Uterus (tissue), 4 donors: ENCODE measurements at places on chromosomes 3 and 15. TPM values are rescaled to one million over a fixed set of nuclear protein-coding genes. Genes with fewer than 3 reads are reported as not detected.

GRCh38 chr15:69701198-69701597, 248.6 kb downstream of the RPLP1 start:
- no peak for DNase-seq

The KCNAB1 gene
- 4.4 TPM for total RNA-seq

DNA sequence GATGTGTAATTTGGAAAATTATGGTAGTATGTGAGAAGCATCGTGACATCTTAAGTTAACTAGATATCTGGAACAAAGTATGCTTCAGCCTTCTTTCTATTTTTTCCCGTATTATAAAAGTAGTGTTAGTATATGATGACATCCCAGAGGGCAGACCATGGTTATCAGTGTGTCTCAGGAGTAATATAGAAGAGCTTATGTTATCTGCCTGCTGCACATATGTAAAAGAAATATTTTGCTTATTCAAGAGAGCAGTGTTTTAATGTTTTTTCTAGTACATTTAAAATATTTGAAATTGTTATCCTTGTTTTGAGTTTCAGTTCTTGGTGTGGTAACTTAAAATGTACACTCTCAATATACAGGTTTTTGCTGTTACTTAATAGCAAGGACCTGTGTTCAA, 24.1 kb downstream of the PLCL2 start:
- DNase-seq = no peak

The SYNPR gene
- total RNA-seq = 1.7 TPM

DNA sequence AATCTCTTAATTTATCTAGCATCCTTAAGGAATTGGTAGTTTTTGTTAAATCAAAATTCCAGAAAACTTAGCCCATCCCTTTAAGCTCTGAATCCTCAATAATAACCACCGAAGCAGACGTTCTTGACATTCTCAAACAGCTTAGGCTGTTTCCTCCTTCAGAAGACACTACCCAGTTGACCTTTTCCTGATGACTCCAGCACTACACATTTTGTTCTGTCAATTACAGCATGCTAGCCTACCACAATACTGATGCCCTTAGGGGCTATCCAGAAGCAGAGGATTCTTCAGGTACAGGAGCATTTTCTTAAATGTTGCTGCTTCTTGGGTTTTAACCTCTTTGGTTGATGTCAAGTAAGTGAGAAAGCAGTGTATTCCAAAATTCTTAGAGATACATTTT, 33.4 kb downstream of the ETV5 start:
- no peak for DNase-seq

DNA sequence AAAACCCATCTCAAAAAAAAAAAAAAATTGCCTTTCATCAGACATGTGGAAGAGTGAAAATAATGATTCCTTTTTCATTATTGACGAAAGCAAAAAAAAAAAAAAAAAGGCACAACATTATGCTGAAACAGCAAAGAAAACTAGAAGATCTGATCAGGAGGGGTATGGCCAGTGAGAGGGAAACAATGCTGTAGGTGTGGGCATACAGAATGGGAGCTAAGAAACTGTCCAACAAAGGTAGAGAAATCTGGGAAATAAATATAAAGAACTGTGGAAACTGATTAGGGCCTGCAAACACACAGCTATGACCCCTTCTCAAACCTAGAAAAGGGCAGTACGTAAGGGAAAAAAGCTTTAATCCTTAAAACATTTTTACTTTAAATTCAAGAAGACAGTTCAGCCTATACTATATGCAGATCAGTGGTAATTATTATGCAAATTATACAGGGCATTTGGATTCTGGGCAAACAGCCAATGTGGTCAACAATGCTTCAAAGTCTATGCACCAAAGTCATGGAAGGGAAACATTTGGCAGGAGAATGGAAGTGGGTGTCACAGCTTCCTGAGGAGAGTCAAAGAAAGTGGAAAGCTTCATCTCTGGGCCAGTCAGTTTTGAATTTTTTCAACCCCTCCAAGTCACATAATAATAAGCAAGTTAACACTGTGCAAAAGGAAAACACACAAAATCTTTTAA, 68.3 kb upstream of the SLC12A8 start:
- no peak for DNase-seq

GRCh38 chr3:53583161-53583690, 88.8 kb downstream of the CACNA1D start:
- no peak for DNase-seq

- no peak for DNase-seq
Observed at GRCh38 chr3:71809321-71810026, 24.5 kb upstream of the PROK2 start.

The NR1I2 gene
- not detected for total RNA-seq

DNA sequence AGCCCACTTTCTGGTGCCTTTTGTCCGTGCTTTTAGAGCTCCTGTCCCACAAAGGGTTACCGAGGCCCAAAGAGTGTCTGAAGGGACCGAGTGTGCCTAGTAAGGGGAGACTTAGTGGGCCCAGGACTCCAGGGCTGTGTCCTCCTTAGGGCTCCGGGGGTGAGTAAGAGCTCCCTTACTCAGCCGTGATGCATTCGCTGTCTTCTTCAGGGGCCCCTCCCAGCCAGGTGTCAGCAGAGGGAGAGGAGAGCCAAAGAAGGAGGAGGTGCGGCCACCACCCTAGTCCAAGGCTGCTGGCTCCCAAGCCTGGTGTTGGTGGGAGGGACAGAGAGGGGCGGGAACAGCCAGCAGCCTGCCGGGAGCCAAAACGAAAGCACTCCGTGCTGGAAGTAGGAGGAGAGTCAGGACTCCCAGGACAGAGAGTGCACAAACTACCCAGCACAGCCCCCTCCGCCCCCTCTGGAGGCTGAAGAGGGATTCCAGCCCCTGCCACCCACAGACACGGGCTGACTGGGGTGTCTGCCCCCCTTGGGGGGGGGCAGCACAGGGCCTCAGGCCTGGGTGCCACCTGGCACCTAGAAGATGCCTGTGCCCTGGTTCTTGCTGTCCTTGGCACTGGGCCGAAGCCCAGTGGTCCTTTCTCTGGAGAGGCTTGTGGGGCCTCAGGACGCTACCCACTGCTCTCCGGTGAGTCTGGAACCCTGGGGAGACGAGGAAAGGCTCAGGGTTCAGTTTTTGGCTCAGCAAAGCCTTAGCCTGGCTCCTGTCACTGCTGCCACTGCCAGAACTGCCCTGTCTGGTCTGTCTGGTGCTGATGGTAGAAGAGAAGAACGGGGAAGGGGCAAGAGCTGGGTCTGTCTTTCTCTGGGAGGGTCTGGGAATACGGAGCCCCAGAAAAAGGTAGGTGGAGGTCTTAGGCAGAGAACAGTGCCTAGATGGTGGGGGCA, at the start of gene IL17RC:
IL17RC (plus strand) TSS at position 365 of the 947 bp plus-strand sequence; CDS start at position 583, 218 bp downstream.
- peak; percentile 93 for DNase-seq

- peak; percentile 31 for DNase-seq
Observed at GRCh38 chr15:89828281-89829145, 13.9 kb upstream of the ANPEP start.

The GORASP1 gene
- 32.3 TPM for total RNA-seq

DNA sequence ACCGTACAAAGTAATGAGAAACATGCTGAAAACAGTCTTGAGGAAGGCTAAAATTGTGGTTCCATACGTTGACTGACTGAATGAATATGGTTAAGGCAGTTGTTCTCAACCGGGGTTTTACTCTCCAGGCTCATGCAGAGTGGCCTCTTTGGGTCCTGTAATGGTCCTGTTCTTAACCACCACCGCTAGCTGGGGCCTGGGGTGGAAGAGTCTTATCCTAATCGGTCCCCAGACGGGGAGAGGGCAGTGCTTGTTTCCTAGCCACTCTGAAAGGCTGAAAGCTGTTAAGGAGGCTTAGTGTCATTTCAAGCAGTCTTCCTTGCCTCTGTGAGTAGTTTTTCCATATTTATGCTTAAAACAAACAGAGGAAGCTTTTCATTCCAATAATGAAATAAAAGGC, 32.0 kb downstream of the SELENOT start:
- no peak for DNase-seq

- DNase-seq = no peak
Observed at GRCh38 chr15:26421065-26421464, 351.8 kb downstream of the GABRB3 start.

The BUB1B gene
- total RNA-seq = not detected

DNA sequence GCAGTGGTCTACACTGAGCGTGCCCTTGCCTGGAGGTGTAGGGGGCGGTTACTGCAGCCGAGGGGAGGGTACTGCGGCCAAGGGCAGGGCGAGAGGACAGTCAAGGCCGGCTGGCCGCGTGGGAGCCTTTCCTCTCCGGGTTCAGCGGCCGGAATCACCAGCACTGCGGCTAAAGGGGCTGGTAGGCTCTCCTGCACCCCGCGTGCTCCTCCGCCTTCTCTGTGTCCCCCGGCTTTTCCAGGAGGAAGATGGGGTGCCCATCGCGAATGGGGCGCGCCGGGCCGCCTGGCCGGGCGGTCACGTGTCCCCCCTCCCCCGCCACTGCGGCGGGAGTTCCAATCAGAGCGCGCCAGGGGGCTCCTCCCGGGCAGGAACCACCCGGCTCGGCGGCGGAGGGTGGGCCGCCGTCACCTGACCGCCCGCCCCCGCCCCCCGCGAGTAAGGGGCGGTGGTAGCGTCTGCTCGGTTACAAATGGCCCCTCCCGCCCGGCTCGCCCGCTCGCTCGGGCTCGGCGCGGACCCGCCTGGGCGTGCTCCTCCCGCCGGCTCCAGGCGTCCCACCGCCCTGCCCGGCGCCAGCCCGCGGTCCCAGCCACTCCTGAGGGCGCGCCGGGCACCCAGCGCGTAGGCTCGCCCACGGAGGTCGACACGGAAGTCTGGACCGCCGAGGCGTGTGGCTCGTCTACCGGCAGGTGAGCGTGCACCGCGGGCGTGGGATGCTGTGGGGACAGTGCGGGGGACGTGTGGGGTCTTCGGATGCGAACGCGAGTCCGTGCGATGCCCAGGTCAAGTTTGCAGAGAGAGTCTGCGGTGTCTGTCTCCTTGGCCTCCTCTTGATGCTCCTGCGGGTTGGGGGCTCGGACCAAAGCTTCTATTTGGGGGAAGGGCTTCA, 242.6 kb upstream of the TOPAZ1 start:
- no peak for DNase-seq

DNA sequence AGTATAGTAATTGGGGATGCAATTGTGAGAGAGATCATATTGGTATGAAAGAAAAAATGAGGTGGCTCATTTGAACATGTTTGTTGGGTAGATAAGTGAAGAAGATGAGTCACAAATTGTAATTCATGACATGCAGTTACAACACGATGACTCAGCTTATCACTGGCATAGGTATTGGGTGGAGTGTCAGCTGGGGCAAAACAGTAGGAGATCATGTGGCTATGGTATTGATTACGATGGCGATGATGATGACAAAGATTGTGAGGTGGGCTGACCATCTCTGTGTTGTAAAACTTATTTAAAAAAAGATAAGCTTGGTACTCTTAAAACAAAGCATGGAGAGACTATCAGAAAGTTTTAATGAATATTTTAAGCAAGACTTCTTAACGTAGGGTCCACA, 11.6 kb upstream of the DPH6 start:
- no peak for DNase-seq

The MESP2 gene
- 0.21 TPM for total RNA-seq

The XCR1 gene
- total RNA-seq = 0.15 TPM

DNA sequence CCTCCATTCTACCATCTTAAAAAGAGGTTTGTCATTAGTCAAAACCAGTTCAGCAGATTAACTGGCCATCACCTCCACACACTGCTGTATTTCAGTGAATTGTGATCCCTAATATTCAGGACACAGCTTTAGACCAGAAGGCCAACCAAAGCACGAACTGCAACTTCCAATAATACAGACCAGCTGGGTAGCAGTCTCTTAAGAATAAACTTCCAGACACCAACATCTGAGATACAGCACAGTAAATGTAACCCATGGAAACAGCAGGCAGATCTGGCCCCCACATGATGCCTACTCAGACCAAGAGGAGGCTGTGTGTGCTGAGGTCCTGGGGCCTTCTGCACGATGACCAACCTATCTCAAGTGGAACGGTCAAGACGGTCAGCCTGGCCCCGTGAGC, 34.9 kb downstream of the SPATA12 start:
- no peak for DNase-seq

DNA sequence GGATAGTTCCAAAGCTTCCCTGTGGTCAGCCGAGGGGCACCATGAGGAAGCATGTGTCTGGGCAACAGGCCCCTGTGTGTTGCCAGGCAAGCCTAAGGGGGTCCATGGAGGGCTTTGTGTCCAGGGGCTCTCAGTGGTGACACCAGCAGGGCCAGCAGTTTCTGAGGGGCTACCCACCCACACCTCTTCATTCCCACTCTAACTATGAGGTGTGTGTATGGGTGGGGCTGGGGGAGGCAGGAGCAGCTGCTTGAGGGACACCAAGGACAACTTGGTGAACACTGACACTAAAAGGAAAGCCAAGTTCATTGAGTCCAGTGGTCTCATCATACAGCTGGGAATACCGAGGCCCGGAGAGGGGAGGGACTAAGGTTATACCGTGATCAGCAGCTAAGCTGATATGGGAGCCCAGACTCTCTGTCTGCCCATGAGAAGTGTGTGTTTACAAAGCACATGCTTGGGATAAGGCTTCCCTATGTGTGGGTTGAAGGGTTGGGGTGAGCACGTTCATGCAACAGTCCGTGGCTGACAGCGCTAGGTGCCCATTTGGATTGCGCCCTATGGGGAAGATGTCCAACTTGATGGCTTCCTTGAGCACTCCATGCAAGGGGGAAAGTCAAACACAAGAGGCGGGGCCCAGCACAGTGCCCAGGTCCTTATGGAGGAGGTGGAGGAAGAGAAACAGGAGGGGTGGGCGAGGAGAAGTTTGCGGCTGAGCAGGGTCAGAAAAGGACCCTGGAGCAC, 34.8 kb upstream of the CHRNB4 start:
- no peak for DNase-seq

GRCh38 chr3:136885357-136886213, 23.6 kb downstream of the NCK1 start:
- DNase-seq = no peak

The FBXO22 gene
- total RNA-seq = 5.4 TPM

DNA sequence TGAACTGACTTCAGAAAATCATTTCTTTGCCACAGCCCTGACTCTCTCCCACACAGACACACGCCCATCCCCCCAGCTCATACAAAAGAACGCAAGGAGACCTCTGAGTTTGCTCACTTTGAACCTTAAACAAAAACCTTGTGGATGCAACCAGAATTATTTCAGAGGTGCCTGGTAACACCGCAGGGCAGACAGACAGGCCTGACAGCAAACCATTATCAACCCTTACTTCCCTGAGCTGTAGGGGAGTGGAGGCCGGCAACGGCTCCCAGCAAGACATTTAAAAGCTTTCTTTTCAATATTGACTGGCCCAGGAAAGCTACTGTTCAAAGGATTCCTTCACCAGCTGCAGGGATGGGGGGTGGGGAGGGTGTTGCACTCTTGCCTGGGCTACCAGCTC, 2.0 kb upstream of the EFCC1 start:
- no peak for DNase-seq

GRCh38 chr15:50280271-50280670, 14.7 kb upstream of the HDC start:
- DNase-seq = no peak

The ZNF502 gene
- total RNA-seq = 9.8 TPM
